NCI-H446 (cell line): ENCODE measurements at places on chromosomes 1 and 21.

- DNase-seq = no peak
Observed at GRCh38 chr21:38815060-38815405, 9.3 kb downstream of the ETS2 start.

GRCh38 chr1:224996266-224996665 lies 66.8 kb downstream of the DNAH14 start:
- no peak for DNase-seq

GRCh38 chr1:15764269-15764764 lies 5.7 kb downstream of the FBLIM1 start:
- DNase-seq = no peak

DNA sequence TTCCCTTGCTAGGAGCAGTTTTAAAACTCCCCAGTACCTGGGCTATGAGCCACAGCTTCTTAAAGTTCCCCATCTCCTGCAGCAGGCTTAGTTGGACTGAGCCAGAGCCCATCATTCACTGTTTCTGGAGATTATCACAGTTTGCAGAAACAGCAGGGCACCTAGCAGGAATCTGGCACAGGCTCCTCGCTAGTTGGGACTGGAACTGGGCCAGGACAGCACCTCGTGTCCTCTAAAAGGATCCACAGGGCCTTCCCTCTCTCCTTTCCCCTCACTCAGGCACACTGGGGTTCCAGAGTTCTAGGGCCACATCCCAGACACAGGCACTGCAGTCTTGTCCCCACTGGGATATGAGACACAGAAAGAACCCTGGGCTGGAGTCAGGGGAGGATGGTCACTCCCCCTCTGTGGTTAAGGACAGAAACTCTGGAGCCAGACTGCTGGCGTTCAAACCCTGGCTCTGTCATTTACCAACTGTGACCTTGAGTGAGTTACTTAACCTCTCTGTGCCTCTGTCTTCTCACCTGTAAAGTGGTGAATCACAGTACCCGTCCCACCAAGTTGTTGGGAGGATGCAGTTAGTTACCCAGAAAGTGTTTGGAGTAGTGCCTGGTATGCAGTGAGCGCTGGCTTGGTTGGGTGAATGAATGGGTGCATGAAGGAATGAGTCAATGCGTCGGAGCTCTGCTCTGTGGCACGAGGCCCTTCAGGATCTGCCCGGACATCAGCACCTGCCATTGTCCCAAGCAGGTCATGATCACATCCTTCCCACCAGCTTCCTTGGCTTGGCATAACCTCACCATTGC lies 18.8 kb upstream of the ECE1 start:
- DNase-seq = peak; percentile 95

DNA sequence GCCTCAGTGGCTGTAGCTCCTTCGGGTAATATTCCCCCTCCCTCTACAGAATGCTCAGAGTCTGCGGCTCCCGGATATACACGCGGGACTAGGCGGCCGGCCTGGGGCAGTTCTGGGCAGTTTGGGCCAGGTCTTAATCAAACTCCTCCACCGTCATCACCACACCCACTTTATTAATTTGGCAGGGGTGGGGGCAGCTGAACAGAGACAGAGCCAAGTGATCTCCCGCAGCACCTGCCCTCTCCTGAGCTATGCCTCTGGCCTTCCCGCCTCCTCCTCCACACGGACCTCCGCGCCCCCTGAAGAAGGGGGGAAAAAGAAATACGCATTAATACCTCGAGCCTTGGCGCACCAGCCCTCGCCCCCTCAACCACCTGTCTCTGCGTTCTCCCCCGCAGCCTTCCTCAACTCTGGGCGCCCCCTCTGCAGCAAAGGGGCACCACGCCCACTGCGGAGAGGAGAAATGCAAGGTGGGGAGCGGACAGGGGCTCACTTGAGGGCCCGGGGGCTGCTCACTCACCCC lies 42.6 kb downstream of the CD34 start:
- DNase-seq = no peak

DNA sequence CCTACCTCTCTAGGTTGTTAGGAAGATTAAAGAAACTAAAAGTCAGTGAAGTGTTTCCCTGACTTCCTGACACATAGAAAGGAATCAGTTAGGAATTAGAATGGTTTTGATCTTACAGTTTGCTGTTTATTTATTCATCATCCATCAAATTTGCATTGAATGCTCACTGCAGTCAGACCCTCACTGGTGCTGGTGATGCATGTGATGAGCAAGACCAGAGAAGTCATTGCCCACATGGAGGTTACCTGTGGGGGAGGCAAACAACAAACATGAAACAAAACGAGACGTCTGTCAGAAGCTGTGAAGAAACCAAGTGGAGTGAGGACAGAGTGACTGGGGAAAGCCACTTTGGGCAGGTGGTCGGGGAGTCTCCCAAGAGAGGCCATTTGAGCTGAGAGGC lies 6.4 kb downstream of the CTPS1 start:
- DNase-seq = no peak

DNA sequence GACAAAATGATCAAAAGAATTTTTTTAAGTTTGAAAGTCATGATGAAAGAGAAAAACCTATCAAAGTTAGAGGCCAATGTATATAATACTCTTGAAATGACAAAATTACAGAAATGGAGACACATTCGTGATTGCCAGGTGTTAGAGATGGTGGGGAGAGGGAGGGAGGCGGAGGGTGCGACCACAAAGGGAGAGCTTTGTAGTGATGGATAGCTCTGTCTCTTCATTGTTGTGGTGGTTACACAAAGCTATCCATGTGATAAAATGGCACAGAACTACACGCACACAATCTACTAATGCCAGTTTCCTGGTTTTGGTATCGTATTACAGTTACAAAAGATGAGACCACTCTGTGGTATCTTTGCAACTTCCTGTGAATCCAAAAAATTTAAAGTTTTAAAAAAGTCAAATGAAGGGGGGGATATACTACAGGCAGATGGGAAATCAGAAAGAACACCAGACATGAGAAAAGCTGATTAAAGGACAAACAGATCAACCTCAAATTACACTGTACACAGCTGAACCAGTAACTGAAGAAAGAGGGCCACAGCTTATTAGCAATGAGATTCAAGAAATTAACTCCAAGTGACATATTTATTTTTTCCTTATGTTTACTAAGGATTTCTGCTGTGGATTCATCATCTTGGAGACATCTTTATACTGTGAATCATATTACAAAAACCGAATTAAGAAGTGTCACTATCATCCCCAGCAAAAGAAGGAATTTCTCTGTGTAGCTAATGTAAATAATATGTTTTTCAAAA lies 199.1 kb downstream of the SLC45A1 start:
- no peak for DNase-seq

DNA sequence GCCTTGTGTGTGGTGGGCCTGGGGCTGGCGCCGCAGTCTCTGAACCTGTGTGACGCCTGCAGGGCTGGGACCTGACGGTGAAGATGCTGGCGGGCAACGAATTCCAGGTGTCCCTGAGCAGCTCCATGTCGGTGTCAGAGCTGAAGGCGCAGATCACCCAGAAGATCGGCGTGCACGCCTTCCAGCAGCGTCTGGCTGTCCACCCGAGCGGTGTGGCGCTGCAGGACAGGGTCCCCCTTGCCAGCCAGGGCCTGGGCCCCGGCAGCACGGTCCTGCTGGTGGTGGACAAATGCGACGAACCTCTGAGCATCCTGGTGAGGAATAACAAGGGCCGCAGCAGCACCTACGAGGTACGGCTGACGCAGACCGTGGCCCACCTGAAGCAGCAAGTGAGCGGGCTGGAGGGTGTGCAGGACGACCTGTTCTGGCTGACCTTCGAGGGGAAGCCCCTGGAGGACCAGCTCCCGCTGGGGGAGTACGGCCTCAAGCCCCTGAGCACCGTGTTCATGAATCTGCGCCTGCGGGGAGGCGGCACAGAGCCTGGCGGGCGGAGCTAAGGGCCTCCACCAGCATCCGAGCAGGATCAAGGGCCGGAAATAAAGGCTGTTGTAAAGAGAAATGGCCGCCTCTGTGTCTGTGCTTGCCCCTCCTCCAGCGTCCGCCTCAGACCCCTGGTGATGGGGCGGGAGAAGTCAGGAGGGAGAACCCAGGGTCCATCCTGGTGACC lies 788 bp downstream of the ISG15 start:
- no peak for DNase-seq

- no peak for DNase-seq
Observed at GRCh38 chr1:63590166-63590560, 3.0 kb upstream of the PGM1 start.

DNA sequence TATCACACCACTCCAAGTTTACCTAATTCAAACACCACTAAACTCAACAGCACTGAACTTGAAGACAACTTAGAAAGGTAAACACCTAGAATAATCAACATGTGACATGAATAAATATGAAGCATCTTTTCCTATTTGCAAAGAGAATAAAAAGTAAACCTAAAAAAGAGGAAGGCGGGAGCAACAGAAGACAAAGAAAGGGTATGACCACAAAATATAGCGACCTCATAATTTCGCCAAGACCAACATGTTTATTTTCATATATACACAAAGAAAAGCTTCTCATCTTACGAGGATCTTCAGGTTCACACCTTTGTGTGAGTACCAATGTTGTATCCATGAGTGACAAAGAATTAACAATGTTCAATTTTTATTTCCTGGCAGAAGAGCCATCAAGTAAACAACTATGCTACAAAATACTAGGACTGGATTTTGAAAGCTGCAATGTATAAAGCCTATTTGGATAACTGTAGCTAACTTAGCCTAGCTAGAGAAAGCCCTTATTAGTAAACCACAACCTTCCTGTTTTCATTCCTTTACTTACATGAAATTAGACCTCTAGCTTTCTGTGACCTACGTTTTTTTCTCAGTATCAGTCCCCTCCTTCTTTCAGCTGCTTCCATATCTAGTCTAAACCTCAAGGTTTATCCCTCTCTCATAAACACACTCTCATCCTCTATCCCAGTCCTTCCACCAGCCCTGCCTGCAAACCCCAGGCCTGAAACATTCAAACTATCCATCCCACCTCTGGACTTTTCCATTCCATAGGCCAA lies 21.3 kb upstream of the PHTF1 start:
- no peak for DNase-seq

GRCh38 chr1:16618719-16619118 lies 5.4 kb upstream of the NBPF1 start:
- no peak for DNase-seq

- peak; percentile 30 for DNase-seq
Observed at GRCh38 chr1:76494807-76495206, 372.5 kb upstream of the ST6GALNAC5 start.

DNA sequence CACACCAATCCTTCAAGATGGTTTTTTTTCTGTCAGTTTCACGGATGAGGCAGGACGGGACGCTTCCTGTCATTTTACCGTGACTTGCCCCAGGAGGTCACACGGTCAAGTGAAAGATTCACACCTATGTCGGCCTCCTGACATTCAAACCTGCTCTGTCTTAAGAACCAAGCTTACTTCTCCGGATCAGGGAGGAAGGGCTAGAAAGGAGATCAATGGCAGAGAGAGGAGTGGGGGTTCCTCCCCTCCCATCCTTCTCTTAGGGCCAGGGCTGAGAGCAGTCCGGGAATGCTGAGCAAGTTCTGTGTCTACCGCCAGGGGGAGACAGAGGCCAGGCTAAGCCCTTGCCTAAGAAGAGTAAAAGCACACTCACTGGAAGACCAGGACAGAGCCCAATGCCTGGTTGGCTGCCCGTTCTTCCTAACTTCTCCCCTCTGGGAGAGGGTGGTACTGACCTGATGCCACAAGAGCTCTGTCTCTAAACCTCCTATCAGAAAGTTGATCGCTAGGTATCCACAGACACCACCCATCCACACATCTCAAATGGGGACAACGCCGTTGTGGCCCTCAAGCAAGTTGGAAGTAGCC lies 1.1 kb upstream of the PPM1J start:
- DNase-seq = peak; percentile 78

GRCh38 chr1:200299571-200299970 lies 110.3 kb downstream of the ZNF281 start:
- no peak for DNase-seq

GRCh38 chr1:186091222-186091720 lies 283.8 kb downstream of the TPR start:
- no peak for DNase-seq

DNA sequence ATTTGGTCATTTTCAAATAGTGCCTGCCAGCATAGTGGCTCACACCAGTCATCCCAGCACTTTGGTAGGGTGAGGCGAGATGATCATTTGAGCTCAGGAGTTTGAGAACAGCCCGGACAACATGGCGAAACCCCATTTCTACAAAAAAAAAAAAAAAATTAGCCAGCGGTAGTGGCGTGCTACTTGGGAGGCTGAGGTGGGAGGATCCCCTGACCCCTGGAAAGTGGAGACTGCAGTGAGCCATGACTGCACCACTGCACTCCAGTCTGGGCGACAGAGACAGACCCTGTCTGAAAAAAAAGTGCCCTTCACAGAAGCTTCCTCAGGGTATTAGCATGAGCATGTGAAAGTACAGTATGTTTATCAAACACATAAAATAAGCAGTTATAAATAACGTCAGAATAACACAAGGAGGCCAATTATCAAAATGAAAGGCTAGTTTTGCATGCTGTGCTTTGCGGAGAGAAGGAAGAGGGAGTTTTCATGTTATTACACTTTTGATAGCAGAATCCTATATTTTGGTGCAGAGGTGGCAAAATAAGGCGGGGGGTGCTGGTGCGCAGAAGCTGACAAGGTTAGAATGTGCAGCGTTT lies 781 bp upstream of the METTL13 start:
- DNase-seq = no peak

GRCh38 chr1:172980456-172980855 lies 70.3 kb downstream of the TNFSF18 start:
- DNase-seq = no peak

- DNase-seq = peak; percentile 63
Observed at GRCh38 chr1:65209005-65209885, 61.2 kb downstream of the AK4 start.

GRCh38 chr1:17629460-17629859 lies 90.0 kb downstream of the ARHGEF10L start:
- DNase-seq = no peak

DNA sequence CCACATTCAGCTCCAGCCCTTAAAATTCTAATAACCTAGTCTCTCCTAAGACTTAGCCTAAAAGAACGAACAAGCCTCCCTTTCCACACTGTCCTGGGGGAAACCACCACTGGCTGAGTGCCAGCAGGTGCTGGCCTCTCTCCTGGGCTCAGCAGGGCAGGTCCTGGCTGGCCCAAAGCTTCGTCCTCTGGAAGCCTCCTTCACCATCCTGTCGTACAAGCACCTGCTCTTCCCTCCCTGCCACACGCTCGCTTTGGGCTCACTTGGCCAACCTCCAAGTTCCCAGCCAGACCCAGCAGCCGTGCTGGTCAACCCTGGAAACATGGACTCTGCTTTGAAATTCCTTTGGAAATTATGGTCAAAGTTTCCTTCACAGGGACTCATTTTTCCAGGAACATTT lies 58.2 kb upstream of the SLC25A33 start:
- DNase-seq = no peak

DNA sequence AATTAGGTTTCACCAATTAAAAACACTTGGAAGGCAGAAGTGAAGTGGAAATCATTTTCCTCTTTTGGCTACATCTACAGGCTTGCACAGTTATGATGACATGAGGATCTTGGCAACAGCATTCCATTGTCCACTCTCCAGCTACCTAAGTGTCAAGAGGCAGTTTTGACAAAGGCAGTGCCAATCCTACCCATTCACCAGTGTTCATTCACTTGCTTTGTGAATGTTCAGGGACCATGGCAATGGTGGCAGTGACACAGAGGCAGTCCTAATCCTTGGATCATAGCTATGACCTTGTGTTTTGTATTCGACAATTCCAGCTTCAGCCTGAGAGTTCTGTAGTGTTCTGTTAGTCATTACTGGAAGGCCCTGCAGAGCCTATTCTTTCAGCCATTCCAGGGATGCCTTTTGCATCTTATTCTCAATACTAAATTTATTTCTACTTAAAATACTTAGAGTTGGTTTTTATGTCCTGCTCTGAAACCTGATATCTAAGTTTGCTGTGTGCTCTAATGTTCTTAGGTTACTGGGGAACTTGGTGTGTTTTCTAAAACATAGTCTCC lies 36.7 kb downstream of the CRB1 start:
- DNase-seq = no peak

- no peak for DNase-seq
Observed at GRCh38 chr1:59815892-59816291, 1.1 kb downstream of the HOOK1 start.
